ENCODE measurements at places on chromosomes 12 and 14.
A peak's percentile ranks its signal among the peaks of the same experiment; 100 is the strongest.

GRCh38 chr14:74035556-74035955, 16.4 kb downstream of the BBOF1 start:
- DNase-seq: peak; percentile 44

DNA sequence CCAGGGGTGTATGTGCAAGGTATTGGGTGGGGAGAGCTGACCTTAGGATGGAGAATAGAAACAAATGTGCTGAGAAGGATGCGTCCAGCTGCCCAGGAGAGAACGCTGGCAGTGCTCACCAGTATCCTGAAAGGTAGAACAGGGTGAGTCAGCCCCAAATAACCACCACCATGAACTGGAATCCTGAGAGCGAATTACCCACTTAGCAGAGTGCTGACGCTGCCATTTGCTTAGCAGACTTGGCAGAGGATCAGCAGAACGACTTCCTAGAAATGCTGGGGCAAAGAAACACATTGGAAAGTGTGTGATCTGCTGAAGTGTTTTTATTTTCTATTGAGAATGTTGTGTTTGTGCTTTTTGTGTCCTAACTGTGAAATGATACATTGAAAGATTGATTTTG, 213.6 kb downstream of the ADGRD1 start:
- DNase-seq: peak; percentile 64

DNA sequence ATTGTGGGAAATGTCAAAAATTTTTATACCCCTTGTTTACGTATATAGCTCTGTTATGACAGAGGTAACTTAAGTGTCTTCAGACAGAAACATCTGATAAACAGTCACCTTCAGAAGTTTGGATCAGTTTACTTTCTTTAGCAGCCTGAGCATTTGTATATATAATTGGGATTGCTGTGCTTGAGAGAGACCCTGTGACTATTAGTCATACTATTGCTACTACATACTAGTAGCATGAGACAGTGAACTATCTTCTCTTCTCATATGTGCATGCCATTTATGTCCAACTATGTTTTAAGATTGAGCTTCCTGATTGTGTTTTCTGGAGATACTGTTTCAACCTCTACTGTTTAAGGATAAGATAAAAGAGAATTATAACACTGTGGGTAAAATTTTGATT, 101.5 kb downstream of the PDE6H start:
- DNase-seq: no peak

GRCh38 chr14:87805315-87805723, 187.7 kb downstream of the GALC start:
- peak; percentile 32 for DNase-seq

DNA sequence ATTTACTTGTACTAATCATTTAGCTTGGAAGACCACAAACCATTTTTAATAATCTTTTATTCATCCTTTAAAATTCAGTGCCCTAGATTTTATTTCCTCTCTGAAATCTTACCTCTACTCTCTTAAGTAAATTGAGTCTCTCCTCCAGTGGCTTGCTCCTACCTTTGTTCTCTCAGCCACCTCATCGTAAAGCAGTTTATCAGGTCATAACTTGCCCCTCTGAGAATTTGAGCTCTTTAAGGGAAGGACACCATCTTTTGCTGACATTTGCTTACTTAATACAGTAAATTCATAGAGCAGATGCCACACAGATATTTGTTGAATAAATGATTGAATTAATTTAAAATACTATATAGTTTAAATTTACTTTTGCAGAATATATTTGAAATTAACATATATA, 794.3 kb downstream of the C12orf50 start:
- DNase-seq: no peak

DNA sequence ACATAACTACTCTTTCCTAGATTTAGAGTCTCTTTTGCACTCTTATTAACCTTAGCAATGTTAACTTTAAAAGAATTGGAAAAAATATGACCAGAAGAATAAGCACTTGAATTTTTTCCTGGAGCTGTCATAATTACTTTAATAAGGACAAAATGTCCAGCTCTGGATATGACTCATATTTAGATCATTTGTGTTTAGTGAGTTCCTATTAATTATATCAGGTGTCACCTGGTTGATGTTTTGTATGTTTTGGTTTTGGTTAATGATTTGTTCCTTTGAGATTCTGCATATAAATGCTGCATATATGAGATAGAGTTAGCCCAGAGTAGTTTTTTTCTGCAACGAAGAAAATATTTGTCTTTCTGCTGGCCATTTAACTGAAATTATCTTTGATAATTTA, 5.1 kb downstream of the CLECL1 start:
- DNase-seq: no peak

DNA sequence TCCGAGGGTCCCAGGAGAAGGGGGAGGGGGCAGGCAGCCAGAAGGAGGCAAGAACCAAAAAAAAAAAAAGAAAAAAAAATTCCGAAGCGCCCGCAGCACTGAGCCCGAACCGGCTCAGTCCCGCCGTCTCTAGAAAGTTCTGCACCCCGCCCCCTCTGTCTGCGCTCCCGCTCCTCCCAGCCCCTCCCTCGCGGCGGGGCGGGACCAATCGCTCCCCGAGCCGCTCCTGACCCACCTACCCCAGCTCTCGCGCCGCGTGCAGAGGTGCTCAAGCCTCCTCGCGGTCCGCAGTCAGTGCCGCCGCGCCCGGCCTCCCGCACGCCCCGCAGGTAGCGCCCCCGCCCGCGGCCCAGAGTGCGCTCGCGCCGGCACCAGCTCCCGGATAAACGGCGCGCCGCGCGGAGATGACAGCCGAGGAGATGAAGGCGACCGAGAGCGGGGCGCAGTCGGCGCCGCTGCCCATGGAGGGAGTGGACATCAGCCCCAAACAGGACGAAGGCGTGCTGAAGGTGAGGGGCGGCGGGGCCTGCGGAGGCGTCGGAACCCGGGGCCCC, at the start of gene FKBP4:
FKBP4 (plus strand) TSS at position 235 of the 554 bp plus-strand sequence; CDS start at position 405, 170 bp downstream.
- peak; percentile 94 for DNase-seq

DNA sequence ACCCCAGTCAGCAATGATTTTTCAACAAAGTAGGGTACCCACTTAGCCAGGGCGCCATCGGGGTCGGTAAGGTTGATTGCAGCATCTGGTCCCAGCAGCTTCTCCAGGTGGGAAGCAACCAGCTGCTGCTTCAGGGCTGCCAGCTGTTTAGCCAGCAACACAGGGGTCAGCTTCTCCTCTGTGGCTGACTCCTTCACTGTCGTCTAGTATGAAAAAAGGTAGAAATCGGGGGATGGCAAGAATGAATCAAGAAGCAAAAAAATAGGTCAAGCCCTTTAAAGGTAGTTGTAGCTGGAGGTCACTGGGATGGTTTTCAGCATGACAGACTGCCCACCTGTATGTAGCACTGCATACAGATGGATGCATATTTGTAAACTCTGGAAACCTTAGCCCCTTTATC, 11.6 kb downstream of the MBD6 start:
- DNase-seq: no peak
